T-helper 22 cell (primary cell): ENCODE measurements at places on chromosomes 13 and 19.

DNA sequence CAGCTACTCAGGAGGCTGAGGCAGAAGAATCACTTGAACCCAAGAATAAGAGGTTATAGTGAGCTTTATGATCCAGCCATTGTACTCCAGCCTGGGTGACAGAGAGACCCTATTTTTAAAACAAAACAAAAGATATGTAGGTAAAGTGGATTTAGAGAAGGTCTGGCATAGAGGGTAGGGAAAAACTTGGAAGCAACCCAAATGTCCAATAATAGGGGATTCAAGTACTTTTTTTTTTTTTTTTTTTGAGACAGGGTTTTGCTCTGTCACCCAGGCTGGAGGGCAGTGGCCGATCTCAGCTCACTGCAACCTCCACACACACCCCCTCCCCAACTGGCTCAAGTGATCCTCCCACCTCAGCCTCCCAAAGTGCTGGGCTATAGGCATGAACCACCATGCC lies 5.8 kb upstream of the PAK4 start:
- DNase-seq = no peak

DNA sequence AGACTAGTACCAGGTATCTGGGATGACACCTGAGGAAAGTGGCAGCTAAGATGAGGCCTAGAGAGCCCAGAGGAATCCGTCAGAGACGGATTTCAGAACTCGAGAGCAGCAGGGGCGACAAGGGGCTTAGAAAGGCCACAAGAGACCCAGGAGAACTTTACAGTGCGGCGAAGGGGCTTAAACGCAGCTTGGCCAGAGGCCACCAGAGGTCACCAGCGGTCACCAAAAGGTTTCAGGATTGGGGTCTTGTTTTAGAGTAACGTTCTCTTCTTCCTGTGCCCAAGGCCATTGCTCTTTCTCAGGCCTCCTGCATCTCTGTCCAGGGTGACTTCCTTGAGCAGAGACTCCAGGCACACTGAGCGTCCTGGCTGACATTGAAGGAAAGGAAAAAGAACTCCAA lies 2.2 kb downstream of the ZSCAN22 start:
- DNase-seq = no peak

- no peak for DNase-seq
Observed at GRCh38 chr13:111344471-111345191, 24.2 kb downstream of the TEX29 start.

GRCh38 chr13:23349161-23349897 lies 84.2 kb downstream of the SACS start:
- no peak for DNase-seq

DNA sequence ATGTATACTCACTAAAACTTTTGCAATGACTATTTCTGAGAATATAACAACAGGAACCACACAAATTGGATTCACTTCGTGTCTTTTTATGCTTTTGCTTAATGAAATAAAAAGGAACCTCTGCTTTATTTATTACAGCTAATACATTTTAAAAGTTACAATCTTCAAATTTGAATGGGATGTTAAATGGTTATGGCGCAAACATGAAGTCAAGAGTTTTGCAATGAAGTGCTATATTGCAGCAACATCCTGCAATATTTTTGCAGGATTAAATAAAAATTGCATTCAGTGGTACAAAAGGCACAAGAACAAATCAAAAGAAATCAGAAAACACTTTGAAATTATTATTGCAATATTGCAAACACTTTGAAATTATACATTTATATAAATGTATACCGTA lies 1519.0 kb upstream of the MIR17HG start:
- no peak for DNase-seq

DNA sequence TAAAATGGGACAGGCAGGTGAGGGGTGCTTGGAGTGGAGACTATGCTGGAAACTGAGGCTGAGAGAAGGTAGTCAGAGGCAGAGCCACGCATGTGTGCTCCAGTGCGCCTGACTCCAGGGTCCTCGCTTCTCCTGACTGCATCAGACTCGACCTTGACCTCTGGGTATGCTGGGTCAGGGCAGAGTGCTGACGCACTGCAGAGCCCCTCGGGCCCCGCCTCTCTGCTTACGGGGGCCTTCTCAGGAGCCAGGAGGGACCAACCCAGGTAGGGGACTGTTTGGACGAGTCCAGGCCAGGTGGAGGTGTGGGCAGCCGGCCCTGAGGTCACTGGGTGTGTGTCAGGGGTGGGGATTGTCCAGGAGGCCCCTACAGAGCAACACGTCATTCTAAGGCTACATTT lies 22.9 kb upstream of the SLC7A10 start:
- DNase-seq = no peak

DNA sequence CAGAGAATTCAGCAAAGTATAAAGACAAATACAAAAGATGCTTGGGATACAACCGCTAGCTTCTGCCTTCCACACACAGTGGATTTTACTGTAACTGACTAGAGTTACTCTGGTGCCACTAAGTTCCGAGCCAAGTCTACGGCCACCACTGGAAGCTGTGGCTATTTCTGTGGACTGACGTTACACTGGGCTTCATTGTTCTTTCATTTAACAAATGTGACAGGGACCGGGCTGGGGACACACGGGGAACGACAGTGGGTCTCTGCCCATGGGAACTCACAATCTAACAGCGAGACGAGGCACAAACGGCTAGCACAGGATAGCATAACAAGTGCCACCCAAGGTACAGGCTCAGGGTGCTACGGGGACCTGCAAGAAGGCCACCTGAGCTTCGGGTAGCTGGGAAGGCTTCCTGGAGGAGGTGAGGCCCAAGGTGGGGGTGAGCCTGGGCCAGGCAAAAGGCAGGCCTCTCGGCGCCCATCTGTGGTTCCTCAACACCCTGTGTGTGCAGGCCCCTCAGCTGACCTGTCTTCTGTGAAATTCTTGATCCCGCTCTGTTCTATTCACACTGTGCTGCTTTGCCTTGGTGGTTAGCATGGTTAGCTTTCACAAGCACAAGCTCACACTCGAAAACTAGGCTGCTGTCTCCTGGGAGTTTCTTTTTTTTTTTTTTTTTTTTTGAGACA lies 10.3 kb upstream of the IL4I1 start:
- DNase-seq = no peak

GRCh38 chr19:4069331-4069959 lies 2.7 kb upstream of the ZBTB7A start:
- peak; percentile 38 for DNase-seq

- no peak for DNase-seq
Observed at GRCh38 chr13:39888865-39889810, 233.7 kb downstream of the COG6 start.

- no peak for DNase-seq
Observed at GRCh38 chr13:109955598-109955997, 169.2 kb upstream of the IRS2 start.

- no peak for DNase-seq
Observed at GRCh38 chr13:111860231-111860552, 206.8 kb upstream of the SOX1 start.

- DNase-seq = no peak
Observed at GRCh38 chr13:106505732-106506131, 29.7 kb downstream of the EFNB2 start.

GRCh38 chr19:44960906-44961728 lies 5.9 kb downstream of the CLPTM1 start:
- DNase-seq = no peak

DNA sequence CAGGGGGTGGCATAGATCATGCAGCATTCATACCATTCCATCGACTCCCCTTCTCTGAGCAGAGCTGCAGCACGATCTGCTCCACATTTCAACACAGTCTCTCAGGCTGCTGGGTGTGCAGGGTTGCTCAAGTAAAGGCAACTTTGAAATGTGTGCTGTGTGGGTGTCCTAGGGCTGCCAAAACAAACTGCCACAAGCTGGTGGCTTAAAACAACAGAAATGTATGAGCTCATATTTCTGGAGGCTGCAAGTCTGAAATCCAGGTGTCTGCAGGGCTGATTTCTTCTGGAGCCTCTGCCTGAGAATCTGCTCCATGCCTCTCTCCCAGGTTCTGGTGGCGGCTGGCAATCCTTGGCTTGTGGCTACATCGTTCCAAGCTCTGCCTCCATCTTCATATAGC lies 63.7 kb upstream of the WDFY2 start:
- DNase-seq = no peak

GRCh38 chr19:3178377-3178972 lies at the start of gene S1PR4:
Gene S1PR4 (plus strand): TSS chr19:3178769. CDS start chr19:3178793, 24 bp downstream.
- DNase-seq = peak; percentile 51

DNA sequence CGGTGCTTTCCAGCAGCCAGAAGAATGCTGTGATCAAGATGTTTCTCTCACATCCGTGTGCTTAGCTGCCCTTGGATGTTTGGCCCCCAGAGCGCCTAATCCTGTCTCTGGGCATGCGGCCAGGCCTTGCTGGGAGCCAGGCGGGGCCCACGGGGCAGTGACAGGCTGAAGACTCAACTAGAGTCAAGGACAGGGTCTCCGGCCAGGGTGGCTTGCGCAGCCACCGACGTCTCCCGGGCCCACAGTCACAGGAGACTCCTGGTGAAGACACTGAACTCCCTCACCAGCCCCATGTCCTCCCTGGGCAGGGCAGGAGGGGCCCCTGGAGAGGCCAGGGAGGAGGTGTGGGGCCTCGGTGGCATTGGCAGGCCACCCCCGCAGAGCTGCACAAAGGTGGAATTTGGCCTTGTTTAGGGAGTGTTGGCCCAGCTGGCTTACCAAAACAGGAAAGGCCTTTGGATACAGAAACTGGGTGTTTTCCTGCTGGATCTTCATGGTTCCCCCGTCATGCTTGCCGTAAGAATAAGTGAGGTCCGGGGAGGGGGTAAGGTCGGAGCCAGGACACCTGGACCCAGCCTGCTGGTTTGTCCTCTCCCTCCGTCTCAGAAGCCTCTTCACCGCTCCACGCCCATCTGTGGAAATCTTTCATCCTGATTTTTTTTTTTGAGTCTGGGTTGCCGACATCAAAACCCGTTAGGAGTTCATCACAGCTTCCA lies 10.0 kb upstream of the NDUFS7 start:
- no peak for DNase-seq

DNA sequence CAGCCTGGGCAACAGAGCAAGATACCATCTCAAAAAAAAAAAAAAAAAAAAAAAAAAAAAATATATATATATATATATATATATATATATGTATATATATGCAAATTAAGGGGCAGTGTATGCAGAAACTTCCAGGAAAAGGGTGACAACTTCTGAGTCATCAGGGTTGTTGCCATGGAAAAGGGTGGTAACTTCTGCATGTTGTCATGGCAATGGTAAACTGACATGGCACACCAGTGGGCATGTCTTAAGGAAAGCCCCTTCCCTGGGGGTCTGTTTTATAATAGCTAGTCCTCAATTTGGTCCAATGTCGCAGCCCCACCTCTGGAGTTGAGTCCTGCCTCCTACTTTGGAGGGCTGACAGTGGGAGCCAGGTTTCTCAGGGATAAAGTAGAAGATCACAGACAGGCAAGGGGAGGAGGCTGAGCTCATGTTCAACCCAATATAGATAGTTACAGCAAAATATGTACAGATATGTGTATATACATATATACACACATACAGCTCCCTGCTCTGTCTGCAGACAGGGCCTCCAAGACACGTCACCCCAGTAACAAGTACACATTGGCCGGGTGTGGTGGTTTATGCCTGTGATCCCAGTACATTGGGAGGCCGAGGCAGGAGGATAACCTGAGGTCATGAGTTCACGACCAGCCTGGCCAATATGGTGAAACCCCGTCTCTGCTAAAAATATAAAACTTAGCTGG lies 7.2 kb upstream of the FCHO1 start:
- no peak for DNase-seq

DNA sequence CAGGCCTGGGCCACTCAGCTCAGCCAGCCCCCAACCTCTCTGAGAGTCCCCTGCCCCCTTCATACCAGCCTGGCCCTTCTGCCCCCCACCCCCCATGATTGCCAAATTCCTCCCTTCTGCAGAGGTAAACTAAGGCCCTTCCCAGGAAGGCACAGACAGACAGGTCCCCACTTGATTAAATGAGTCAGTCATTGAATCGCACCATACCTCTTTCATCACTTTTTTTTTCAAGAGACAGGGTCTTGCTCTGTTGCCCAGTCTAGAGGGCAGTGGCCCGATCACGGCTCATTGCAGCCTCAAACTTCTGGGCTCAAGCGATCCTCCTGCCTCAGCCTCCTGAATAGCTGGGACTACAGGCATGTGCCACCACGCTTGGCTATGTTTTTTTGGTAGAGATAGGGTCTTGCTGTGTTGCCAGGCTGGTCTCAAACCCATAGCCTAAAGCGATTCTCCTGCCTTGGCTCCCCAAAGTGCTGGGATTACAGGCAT lies 6.0 kb downstream of the PODNL1 start:
- DNase-seq = no peak

GRCh38 chr13:33994826-33995502 lies 177.0 kb downstream of the RFC3 start:
- DNase-seq = no peak

- DNase-seq = no peak
Observed at GRCh38 chr19:7772752-7773291, 9.8 kb downstream of the CLEC4M start.

GRCh38 chr19:34502582-34503411 lies 21.2 kb downstream of the WTIP start:
- DNase-seq = no peak

DNA sequence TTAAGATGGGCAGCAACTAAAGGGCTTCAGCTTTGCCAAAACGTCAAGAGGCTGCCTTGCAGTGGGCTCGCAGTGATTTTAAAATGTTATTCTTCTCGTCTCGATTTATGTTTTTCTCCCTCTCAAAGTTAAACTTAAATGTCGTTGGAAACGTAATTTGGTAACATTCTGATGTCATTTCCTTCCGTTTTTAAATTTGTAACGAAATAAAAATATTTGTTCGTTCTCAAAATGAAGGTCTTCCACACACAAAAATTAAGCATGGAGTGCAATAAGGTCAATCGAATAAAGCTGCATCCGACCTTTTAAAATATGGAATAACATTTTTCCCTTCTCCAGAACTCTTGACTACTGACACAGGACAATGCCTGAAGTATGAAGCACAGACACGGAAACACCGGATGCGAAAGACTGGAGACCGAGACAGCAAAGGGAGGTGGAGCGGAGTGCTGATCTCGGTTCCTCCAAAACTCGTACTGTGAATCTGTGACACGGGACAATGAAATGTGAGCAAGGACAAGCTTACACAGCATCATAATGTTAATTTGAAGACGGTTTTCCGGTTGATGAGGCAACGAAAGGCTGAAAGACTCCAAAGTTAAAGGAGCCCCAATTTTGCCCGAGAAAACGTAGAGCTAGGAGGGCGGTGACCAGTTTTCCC lies 850 bp downstream of the MTMR6 start:
- peak; percentile 19 for DNase-seq

- DNase-seq = no peak
Observed at GRCh38 chr13:46577696-46578589, 25.0 kb downstream of the LRCH1 start.

DNA sequence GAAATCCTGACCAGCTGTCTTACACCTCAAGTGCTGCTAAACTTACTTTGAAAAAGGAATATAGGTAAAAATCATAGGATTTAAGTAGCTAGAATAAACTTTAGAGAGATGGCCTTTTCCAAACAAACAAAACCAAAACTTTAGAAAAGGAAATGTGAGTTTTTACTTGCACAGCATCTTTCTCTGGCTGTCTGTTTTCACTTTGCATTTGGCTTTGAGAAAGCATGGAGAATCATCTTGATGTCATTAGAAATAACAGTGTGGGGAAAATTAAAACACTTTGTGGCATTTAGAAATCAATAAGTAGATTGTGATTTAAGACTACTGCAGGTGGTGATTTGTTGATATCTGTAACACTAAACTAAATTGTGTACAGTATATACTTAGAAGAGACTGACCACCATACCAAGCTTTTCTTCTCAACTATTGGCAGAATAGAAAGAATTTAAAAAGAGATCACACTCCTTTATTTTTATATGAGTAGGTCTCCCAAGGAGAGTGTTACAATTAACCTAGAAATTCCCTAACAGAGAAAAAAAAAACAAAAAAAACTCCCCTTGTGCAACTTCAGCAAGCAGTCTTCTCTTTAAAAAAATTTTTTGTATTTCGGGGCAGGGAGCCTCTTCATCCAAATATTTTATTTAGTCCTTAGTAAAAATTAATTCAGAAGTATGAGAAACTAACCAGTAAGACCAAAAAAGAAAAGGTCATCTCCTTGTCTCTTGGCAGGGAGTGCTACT lies 6.1 kb downstream of the WDFY2 start:
- DNase-seq = no peak
